HL-60 (cell line): ENCODE measurements at places on chromosomes 12 and 14.
A peak's percentile ranks its signal among the peaks of the same experiment; 100 is the strongest.

GRCh38 chr14:58987591-58987990 is 200.9 kb upstream of the DAAM1 start:
- DNase-seq = no peak

- DNase-seq = peak; percentile 51
These were observed at the start of gene PNMA1 for GRCh38 chr14:73713803-73714655. Gene PNMA1 (minus strand): TSS chr14:73714384. CDS start chr14:73713639, 745 bp downstream.

GRCh38 chr12:117890644-117891043 is 78.1 kb downstream of the KSR2 start:
- DNase-seq = no peak

DNA sequence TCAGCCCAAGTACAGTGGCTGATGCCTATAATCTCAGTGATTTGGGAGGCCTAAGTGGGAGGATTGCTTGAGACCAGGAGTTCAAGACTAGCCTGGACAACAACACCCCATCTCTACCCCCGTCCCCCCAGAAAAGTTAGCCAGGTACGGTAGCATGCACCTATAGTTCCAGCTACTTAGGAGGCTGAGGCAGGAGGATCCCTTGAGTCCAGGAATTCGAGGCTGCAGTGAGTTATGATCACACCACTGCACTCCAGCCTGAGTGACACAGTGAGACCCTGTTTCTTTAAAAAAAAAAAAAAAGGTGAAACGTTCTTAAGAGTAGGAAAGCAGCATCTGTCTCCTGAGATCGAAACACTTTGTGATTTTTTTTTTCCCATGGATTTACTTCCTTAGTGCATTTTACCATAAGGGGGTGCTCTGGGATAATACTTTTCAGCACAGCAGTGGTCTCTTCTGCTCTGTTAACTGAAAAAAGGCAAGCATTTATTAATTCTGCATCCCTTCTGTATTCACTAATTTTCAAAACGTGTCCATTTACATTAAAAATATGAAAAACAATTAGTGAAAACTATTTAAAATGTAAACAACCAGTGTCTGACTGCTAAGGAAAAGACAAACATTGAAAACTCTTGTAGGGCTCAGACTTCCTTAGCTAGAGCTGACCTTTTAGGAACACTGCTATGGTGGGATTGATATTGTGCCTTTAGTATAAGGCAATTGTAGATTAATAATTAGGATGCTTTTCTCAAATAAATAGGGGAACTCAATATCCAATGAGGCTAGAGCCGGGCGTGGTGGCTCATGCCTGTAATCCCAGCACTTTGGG is 31.2 kb upstream of the USP44 start:
- DNase-seq = no peak
